ENCODE measurements at places on chromosomes 12 and 14.

DNA sequence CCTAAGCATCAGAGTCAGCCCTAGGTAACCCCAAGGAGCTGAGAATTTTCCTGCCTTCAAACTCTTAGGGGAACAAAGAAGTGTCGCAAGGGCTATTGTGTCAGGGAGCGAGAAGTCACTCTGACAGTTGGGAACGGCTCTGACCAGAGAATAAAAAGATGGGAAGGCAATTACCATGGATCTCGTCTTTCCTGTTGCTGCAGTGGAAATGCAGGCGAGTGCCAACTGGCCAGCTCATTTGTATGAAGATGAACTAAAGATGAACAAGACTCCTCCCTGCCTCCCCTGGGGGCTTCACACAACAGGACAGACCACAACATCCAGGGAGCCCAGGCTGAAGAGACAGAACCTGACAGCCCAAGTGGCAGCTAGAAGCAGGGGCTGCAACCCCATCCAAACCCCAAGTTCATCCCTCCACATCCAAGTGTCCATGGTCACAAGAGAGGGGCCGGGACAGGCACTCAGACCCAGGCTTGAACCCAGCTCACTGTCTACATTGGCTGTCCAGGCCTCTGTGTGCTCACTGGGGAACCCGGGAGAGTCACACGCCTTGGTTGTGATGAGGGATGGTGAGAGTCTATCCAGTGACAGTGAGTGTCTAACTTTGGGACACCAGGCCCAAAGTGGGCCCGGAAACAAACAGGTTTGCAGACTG is 322.4 kb downstream of the BCL11B start:
- DNase-seq, result no peak

GRCh38 chr12:66003951-66004350 is 126.6 kb downstream of the LLPH start:
- no peak for DNase-seq

DNA sequence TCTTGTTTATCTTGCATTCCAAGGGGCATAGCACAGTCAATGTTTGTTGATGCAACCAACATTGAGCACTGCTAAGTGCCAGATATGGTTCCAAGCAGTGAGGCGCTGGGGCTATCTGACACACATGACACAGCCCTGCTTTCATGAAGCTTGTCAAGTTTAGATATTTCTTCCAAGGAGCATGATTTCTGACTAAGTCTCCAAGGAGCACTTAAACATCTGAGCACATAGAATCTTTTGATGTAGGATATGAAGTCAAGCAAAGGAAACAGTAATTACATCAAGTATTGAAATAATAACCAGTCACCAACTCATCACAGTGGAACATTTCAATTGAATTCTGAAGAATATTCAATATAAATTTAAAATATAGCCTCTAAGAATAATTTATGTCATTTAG is 177.8 kb upstream of the USP15 start:
- DNase-seq, result no peak

- DNase-seq, result no peak
Measured at GRCh38 chr12:88579601-88580050, 645 bp downstream of the KITLG start.

- DNase-seq, result no peak
Measured at GRCh38 chr12:15858353-15858752, 23.8 kb upstream of the STRAP start.

GRCh38 chr12:99709116-99709515 is 61.6 kb downstream of the GARIN6 start:
- DNase-seq, result no peak

- no peak for DNase-seq
Measured at GRCh38 chr14:88242446-88242845, 80.6 kb downstream of the KCNK10 start.

DNA sequence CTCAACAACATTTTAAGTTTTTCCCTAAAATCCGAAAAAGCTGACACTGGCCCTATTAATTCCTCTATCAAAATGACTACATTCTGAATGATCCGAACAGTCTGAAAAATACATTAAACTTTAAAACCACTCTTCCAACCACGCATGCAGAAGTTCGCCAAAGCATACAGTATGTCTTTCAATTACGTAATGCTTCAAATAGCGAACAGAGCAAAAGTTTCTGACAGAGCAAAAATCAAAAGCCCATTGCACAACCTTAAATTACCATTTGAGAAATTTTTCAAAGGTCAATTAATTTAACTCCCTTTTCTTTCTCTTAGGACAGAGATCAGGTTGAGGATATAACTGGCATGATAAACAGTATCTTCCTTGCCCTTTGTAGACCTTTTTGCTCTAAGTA is 33.2 kb downstream of the LRIG3 start:
- DNase-seq, result no peak

DNA sequence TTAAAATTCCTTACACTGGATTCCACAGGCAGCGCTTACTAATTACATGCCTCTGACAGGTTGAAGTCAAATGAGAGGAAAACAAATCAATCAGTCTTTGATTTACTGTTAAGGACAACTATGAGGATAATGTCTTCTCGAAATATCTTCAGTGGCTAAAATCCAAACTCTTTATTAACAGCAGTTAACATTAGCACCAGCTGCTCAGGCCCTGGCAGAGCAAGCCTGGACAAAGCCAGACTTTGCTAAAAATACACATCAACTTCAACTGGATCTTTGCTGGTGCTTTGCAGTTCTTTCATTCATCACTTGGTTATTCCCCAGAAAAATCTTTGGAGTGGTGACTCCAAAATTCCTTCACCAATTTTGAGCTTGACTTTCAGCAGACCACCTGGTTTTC is 98.7 kb downstream of the HECTD4 start:
- no peak for DNase-seq

DNA sequence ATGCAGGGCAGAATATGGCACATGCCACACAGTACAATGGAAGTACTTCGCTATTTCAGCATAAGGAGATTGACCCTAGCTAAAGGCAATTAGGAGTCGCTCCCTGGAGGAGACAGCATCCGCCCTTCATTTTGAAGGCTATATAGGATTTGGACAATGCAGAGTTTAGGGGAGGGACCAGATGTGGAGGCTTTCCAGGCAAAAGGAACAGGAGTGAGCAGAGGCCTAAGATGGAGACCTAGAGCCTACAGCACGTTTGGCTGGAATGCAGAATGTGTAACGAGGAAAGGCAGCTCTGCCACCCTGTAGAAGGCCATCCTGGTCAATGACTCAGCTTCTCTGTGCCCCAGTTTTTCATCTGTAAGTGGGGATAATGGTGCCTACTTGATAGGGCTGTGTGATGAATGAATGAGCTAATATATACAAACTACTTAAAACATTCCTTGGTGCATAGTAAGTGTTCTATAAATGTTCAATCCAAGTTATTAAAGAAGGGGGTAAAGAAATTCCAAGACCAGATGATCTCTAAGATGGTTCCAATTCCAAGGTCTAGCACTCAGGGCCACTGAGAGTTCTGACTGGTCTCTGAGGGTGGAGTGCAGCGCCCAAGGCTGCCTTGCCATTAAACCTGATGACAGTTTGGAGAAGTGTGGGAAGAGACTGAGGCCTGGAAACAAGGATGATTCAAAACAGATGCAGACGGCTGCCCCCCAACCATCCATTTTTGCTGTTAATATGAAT is 54.3 kb upstream of the FRMD6 start:
- no peak for DNase-seq

- DNase-seq, result no peak
Measured at GRCh38 chr12:131363393-131363792, 347.5 kb upstream of the SFSWAP start.

DNA sequence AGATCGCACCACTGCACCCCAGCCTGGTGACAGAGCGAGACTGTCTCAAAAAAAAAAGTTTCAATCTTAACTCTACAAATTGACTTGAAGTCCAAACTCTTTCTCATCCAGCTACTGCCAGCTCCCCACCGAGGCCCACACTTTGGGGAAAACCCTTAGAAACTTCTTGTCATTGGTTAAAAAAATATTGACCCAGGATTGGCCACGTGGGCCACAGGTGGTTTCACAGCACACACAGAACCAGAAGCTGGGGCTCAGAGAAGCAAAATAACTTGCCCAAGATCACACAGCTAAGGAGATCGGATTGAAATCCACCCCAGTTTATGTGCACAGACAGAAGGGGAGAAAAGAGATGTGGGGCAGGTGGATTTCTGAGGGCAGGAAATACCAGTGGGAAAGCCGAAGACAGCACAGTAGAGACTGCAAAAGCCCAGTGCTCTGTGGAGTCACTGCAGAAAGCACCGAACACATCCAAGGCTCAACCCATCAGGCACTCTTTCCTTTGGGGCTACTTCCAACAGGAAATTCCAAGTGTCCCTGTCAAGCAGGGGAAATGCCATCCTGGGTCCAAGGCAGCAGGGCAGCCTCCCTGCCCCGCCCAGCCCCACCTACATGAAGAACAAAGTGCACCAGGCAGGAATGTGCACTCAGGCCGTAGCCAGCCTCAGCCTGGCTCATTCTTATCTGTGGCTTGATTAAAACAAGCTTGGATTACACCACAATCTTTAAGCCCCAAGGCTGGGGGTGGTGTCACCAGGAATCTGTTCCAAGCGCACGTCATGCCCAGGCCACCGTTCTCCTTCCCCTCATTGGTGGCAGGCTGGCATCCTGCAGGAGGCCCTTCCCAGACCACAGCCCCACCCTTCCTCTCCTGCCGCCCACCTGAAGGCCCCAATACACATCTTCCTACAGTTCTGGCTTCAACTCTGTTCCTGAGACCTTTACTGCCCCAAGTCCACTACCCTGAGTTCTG is 72.5 kb downstream of the ITPK1 start:
- DNase-seq, result no peak

GRCh38 chr14:61438036-61438435 is 116.7 kb downstream of the PRKCH start:
- DNase-seq, result no peak

DNA sequence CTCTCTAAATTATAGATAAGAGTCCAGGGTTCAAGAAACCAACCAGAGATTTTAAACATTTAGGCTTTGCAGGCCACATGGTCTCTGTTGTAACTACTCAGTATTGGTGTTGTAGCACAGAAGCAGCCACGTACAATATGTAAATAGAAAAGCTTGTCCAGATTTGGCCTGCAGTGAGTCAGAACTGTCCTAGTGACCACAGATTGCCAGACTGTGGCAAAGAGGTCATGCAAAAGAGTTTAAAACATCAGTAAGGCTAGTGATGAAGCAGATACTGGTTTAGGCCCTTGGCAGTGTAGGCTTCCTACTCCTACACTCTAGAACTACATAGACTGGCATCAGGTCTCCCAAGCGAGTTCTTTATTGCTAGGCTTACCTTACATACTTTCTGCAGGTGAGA is 117.6 kb upstream of the GARIN6 start:
- DNase-seq, result no peak

DNA sequence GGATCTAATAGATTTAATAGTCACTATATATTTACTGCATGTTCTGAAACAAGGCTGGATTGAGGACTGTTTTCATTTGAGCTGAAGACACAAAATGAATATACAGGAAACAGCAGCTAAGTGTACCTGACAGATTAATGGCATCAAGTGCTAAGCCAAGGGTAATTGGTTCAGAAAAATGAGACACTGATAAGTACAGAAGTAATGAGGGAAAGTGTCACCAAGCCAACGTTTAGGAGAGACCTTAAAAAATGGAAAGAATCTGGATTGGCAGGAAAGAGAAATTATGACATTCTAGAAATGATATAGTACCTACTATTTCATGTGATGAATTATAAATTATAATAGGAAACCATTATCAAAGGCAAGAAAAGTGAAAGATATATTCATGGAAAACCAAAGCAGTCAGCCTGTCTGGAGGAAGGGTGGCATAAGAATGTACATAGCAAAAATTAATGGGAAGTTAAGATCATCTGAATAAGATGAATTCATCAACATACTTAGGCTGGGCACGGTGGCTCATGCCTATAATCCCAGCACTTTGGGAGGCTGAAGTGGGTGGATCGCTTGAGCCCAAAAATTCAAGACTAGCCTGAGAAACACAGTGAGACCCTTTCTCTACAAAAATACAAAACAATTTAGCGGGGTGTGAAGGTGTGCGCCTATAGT is 21.0 kb upstream of the DUSP16 start:
- no peak for DNase-seq

- DNase-seq, result no peak
Measured at GRCh38 chr14:50798048-50798421, 32.9 kb downstream of the NIN start.

- DNase-seq, result no peak
Measured at GRCh38 chr14:104610749-104611310, 6.3 kb upstream of the TMEM179 start.

- DNase-seq, result no peak
Measured at GRCh38 chr12:124028555-124028925, 55.5 kb downstream of the ZNF664 start.

DNA sequence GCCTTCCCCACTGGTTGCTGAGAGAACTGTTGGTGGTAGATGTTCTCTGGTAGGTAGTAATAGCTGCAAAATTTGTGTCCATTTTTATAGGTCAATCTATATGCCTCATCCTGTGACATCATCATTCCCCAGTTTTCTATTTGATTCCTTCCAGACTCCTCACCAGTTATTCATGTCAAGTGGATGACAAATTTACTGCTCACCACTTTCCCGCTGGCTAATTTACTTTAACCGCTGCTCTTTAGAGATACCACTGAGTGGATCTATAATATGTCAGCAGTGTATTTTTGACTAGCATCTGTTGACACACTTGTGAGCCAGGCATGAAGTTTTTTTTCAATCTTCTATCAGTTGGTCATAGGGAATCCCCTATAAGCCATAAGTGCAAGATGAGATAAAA is 24.6 kb downstream of the GPR65 start:
- DNase-seq, result no peak

DNA sequence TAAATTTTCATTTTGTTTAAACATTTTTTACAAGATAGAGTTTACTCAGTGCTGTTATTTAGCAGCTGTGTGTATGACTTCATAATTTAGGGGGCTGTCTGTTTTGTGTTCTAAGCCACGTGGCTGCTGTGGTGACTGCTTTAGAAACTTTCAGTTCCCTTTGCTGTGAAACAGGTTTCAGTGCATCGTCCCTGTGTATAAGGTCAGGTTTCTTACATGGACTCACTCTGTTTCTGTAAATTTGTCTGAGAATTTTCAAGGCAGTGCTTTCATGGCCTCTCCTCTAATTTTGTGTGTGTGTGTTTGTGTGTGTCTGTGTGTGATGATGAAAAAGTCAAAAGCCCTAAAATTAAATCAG is 32.4 kb downstream of the BICD1 start:
- no peak for DNase-seq

DNA sequence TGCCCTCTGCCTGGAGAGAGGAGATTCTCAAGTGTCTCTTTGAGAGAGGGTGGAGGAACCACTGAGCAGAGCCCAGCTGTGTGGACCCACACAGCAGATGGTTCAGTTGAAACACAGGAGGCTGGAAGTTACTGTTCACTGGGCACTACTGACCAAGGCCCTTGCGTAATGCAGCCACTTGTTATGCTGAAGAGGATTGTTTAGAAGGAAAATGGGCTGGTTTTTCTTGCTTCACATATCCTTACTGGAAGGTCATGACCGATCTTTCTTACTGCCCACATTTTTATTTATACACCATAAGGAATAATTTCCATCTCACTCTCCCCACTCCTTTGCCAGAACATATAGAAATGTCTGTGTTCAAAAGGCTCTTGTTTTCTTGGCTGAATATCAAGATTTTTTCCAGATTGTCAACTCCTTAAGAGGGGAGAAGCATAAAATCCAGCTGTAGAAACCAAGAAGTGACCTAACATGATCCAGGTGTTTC is 375.1 kb upstream of the DDHD1 start:
- no peak for DNase-seq

- no peak for DNase-seq
Measured at GRCh38 chr14:21894003-21894897, 220.6 kb upstream of the OR4E1 start.

- no peak for DNase-seq
Measured at GRCh38 chr12:49543221-49543913, 4.5 kb downstream of the KCNH3 start.

GRCh38 chr14:104752423-104752734 is 568 bp upstream of the SIVA1 start:
- DNase-seq, result no peak

Measured in activated CD8-positive, alpha-beta memory T cell treated with anti-CD3 and anti-CD28 coated beads for 1 hour (primary cell).